Hematopoietic multipotent progenitor cell treated with erythropoietin and hydrocortisone succinate and interleukin-3 and kit ligand, for 6 days (in vitro differentiated cells): ENCODE measurements at places on chromosomes 4 and X.

- peak; percentile 1 for DNase-seq
Measured at GRCh38 chrX:21373637-21374162, 518 bp upstream of the CNKSR2 start.

- DNase-seq, result no peak
Measured at GRCh38 chr4:84158670-84159069, 340.4 kb downstream of the NKX6-1 start.

GRCh38 chr4:174304664-174305063 is 21.0 kb downstream of the CEP44 start:
- DNase-seq, result no peak

GRCh38 chrX:31656013-31656412 is 584.2 kb upstream of the FTHL17 start:
- no peak for DNase-seq

DNA sequence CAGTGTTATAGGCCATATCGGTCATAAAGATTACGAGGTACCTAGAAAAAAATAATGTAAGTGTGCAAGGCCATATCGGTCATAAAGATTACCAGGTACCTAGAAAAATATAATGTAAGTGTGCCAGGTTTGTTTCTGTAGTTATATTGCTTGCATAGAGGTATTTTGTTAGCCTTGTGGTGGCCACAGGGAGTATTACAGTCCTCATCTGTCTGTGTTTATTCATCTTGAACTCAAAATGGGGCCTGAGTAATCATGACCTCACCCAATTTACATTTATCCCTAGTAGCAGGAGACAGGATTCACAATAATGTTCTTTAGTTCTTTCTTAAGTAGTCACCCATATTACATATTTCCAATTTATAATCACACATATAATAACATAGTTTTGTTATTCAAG is 459.7 kb downstream of the MID1IP1 start:
- DNase-seq, result no peak

- DNase-seq, result no peak
Measured at GRCh38 chr4:44342800-44343199, 105.8 kb downstream of the KCTD8 start.

DNA sequence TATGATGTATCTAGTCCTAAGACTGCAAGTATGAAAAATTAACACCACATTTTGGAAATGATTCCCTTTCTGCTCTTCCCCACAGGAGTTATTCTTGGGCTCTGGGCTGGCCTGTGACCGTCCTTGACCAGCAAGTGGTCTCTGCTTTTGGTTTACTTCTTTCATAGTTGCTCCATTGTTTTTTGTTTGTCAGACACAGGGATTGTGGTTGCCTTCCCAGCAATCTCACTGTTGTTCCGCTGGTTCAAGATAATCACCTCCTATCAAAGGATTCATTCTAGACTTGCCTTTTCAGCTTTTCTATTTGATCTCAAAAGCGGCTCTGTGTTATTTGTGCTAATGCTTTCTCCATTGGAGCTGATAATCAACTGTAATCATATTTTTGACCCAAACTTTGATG is 218.8 kb downstream of the MGST2 start:
- DNase-seq, result no peak

- peak; percentile 72 for DNase-seq
Measured at GRCh38 chr4:76377911-76378310, 43.0 kb downstream of the CCDC158 start.

DNA sequence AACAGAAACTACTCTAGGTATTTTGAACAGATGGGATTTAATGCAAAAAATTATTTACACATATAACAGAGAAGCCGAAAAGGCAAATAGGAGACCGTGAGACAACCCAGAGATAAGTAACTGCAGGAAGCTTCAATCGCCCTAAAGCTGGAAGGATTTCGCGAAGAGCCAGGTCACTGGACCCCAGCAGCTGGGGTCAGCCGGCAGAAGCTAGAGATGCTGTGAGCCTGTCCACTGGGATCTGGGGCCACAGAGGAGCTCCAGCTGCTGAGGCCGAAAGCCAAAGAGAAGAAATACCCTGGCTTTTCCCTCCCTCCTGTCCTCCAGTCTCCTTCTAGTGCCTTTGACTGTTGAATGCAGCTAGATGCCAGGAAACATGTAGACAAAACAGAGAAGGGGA is 192.8 kb upstream of the BCOR start:
- no peak for DNase-seq

DNA sequence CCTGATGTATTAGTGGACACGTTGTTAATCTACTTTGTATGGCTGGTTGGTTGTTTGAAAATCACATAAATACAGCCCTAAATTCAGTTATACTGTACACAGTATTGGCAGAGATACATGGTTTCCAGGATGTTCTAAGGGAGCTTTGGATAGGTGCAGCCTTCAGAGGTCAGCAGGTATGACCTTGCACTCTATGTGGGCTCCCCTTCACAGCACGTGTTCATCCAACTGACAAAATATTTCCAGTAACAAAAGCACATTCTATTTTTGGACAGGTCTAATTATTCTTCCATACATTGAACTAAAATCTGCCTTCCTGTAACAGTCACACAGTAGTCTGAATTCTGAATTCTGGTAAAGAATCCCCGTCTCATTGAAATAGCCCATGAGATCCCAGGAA is 92.8 kb upstream of the RAPGEF2 start:
- DNase-seq, result no peak

DNA sequence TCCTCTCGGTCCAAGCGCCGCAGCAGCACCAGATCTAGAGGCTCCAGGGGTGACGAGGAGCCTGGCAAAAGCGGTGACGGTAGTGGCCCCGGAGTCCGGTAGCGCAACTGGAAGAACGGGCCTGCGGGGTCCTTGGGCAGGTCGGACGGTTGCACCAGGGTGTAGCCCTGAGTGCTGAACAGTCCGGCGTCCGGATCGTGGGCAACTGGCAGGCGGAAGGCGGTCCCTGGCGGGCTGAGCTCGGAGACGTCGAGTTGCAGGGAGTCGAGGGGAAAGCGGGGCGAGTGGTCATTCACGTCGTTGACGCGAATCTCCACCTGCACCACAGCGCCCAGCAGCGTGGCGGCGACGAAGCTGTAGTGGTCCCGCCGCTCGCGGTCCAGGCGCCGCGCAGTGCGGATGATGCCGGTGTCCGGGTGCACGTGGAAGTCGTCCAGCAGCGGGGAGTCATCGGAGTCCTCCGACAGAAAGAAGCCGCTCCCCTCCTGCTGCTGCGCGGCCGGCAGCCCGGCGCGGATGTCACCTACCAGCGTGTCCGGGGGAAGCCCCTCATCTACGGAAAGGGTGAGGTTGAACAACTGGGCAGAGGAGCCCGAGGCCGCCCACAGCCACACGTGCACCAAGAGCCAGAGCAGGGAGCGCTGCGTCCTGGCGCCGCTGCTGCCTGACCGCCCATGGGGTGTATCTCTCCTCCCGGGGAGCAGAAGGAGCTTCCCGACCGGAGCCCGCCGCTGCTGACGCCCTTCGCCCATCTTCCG is 837 bp downstream of the DCHS2 start:
- DNase-seq, result peak; percentile 1

- DNase-seq, result no peak
Measured at GRCh38 chr4:32485956-32486355, 1765.8 kb downstream of the PCDH7 start.

GRCh38 chrX:129655547-129656249 is 942 bp upstream of the APLN start:
- DNase-seq, result peak; percentile 9

DNA sequence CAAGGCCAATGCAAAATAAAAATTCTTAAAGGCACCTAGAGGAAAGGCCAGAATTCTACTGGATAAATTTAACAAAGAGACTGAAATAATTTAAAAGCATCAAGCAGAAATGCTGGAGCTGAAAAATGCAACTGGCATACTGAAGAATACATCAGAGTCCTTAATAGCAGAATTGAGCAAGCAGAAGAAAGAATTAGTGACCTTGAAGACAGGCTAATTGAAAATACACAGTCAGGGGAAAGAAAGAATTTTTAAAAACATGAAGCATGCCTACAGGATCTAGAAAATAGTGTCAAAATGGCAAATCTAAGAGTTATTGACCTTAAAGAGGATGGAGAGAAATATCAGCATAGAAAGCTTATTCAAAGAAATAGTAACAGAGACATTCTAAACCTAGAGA is 371.7 kb downstream of the KLHL13 start:
- DNase-seq, result no peak

DNA sequence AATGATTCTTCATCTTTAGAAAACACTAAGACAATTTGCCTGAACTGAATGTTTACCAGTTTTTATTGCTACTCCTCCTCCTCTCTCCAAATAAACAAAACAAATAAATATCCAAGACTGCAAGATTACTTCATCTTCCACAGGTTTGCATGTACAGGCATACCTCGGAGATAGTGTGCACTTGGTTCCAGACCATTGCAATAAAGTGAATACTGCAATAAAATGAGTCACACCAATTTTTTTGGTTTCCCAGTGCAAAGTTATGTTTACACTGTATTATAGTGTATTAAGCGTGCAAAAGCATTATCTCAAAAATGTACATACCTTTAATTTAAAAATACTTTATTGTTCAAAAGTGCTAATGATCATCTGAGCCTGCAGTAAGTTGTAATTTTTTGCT is 53.3 kb downstream of the FBXL5 start:
- DNase-seq, result no peak

DNA sequence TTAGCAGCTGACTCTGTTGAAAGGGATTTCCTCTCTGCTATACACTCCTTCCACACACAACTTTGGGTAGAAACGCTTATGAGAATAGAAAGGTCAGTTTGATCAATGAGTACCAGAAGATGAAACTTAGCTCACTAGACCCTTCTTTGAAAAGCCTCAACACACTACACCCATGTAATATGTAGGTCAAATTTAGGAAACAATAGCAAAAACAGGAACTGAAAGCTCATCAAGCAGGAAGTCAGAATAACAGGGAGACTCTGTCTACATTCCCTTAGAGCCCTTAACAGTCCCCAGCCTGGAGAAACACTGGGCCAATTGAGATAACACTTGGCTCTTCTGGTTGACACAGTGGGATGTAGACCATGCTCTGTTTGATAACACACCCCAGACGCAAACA is 30.7 kb downstream of the SRPX2 start:
- DNase-seq, result peak; percentile 17

DNA sequence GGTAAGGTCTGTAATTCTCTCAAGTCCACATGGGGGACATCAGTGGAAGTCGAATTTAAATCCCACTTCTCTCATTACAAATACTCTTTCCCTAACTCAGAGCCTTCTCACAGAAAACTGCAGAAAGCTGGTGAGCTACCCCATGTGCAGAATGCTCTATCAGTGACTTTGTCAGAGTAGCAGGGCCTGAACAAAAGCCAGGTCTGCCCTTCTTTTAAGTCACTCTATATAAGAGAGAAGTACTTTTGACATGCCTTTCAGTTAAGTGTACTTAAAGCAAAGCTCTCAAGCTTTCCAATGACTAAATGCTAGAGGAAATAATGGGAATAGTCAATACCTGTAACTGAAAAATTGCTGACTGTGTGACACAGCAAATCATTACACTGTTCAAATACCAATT is 323.1 kb downstream of the KCNIP4 start:
- no peak for DNase-seq

DNA sequence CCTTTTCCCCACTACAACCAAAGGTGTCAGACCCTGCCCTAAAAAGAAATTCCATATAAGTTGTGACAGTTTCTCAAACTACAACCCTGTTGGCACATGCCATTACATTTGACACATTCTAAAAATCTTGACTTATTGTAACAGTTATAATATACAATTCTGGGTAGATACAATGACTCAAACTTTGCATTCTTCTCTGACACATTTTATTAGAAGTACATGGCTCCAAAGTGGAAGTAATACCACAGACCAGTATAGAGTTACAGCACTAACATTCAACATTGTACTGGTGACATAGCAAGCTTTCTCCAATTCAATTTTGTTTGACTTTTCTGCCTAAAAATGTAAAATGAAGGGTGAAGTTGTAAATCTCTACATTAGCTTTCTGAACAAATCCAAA is 196.6 kb upstream of the ETNPPL start:
- DNase-seq, result no peak

DNA sequence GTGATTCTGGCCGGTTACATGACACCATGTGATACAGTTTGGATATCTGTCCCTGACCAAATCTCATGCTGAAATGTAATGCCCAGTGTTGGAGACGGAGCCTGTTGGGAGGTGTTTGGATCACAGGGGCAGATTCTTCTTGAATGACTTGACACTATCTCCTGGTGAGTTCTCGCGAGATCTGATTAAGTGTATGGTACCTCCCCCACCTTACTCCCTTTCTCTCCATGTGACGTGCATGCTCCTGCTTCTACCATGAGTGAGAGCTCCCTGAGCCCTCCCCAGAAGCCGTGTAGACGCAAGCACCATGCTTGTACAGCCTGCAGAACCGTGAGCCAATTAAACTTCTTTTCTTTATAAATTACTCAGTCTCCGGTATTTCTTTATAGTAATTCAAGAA is 23.6 kb downstream of the CPE start:
- no peak for DNase-seq

- DNase-seq, result peak; percentile 45
Measured at GRCh38 chr4:16139066-16139945, 55.5 kb upstream of the PROM1 start.

GRCh38 chr4:141534985-141535384 is 101.4 kb upstream of the IL15 start:
- DNase-seq, result no peak

DNA sequence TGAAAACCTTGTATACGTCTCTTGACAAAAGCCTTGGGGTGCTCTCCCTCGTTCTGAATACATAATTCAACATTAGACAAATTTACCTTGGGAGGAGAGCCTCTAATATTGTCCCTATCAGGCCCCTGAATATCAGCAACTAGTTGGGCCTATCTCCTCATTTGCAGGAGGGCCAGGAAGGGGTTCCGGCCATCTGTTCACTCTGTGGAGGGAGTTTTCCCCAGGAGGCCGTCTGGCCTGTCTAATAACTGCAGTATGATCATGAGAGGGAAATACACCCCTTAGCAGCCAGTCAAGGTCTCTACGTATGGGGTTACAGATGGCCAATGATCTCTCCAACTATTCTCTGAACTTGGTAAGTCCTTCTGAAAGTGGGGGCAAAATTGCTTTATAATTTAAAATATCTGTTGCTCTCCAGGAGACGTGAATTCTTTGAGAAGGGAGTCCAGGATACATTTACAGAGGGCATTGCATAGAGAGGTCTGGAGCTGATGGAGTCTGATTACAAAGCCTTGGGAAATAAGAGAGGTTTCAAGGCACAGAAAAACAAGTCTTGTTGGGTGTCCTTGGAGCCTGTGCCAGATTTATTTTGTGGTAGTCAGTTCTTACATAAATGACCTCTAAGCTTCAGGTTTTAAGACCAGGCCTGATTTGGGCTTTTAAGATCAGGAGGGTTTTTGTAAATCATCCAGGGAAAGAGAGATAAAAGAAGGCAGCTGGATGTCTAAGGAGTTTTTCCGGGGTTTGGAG is 48.2 kb upstream of the UXT start:
- peak; percentile 37 for DNase-seq
